Psoas muscle (tissue), 8 donors: ENCODE measurements at places on chromosomes 1 and 21. TPM values are rescaled to one million over a fixed set of nuclear protein-coding genes. Genes with fewer than 3 reads are reported as not detected.

DNA sequence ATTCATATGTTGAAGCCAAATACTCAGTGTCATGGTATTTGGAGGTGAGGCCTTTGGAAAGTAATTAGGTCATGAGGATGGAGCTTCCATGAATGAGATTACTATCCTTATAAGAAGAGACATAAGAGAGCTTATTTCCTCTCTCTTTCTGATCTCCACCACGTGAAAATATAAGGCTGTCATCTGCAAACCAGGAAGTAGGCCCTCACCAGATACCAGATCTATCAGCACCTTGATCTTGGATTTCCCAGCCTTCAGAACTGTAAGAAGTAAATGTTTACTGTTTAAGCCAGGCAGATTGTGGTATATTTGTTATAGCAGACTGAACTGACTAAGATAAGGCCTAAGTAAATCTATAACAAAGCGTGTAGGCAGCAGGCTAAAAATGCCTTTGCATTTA lies 25.3 kb downstream of the RBM11 start:
- DNase-seq, result no peak

Gene BCL2L15
- 0.26 TPM for polyA plus RNA-seq

Gene GLMN
- polyA plus RNA-seq, result 5.7 TPM

GRCh38 chr1:154948079-154948478 lies 7.8 kb downstream of the PBXIP1 start:
- DNase-seq, result no peak

Gene BATF3
- 1.0 TPM for polyA plus RNA-seq

DNA sequence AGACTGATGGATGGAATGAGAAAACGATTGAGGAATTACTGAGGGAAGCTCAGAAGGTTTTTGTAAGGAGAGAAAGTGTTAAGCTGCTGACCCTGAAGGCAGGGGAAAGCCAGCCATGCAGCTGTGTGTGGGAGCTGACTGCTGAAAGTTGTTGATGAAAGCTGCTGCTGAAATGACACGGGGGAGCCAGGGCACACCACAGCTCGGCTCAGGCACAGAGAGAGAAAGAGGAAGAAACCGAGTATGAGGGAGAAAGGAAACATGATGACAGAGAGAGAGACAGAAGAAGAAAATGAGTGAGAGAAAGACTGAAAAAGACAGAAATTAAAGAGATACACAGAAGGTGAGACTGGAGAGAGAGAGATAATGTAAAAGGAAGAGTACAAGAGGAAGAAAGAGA lies 115.5 kb downstream of the LRRC53 start:
- DNase-seq, result peak; percentile 59

GRCh38 chr1:68270951-68271350 lies 38.6 kb upstream of the WLS start:
- DNase-seq, result no peak

DNA sequence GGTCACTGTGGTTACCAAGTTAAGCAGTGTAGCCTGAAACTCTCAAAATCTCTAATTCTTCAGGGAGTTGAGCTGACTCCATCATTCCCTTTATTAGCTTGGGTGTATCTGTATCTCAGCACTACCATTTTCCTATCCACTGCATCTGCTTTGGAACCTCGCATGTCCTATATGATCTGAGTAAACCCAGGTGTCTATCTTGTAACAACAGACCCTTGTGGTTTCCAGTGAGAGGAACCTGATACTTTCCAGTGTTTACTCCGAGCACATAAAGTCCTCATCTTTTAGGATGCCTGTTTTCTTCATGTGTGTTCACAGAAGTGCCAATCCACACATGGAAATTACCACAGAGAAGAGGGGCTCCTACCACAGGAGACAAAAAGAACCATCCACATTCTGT lies 650.4 kb downstream of the LMO4 start:
- no peak for DNase-seq

DNA sequence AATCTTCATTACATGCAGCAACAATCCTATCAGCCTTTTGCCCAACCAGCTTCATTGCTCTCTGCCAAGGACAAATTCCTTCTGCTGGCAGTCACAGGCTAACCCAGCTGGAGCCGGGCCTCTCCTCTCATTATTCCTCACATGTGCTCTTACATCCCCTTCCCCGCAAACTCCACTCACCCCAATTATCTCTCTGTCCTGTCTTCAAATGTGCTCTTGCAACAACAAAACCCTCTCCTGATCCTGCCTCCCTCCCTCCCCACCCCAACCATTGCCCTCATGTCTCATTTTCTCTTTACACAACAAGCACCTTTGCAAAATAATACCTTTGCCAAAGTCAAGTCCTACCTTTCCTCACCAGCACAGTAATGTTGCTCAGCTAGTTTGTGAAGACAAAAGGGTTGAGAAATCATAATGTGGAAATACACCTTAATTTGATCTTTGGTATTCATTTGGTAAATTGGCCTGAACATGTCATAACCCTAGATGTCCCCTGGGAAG lies 36.0 kb upstream of the DHCR24 start:
- no peak for DNase-seq
